ENCODE measurements at places on chromosomes 4 and X.

DNA sequence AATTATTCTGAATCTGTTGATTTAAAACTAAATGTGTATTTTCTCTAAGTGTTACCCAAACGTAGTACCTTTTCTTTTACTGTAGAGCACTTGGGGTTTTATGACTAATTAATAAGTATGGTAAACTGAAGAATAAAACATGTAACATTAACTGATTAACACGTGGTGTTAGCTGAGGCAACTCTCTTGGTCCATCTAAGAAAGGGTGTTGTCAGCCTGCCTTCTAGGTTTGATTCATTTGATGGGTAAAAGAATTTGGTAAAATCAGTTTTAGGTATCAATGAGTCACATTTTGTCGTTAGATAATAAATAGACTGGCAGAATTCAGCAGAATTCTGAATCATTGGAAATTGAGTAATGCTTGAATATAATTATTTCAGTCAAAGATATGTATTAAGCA is 99.7 kb downstream of the AFF1 start:
- no peak for DNase-seq

GRCh38 chr4:112819729-112820128 is 182.8 kb downstream of the LARP7 start:
- DNase-seq, result no peak

DNA sequence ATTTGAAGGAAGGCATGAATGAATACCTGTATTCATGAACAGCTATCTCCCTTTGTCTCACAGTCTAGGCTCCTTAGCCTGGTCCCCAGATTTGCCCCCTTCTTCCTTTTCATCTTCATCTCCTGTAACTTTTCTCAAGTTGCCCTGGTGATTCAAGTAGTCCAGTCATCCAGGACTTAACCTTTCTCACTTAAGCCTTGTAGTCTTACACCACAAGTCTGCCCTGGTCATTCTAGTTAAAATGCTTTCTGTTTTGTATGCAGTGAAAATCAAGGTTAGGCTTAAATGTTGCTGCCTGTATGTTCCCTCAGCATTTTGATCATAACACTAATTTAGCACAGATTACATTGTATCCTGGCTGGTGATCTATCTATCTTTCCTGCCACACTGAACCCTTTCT is 58.5 kb upstream of the SLC7A11 start:
- no peak for DNase-seq

DNA sequence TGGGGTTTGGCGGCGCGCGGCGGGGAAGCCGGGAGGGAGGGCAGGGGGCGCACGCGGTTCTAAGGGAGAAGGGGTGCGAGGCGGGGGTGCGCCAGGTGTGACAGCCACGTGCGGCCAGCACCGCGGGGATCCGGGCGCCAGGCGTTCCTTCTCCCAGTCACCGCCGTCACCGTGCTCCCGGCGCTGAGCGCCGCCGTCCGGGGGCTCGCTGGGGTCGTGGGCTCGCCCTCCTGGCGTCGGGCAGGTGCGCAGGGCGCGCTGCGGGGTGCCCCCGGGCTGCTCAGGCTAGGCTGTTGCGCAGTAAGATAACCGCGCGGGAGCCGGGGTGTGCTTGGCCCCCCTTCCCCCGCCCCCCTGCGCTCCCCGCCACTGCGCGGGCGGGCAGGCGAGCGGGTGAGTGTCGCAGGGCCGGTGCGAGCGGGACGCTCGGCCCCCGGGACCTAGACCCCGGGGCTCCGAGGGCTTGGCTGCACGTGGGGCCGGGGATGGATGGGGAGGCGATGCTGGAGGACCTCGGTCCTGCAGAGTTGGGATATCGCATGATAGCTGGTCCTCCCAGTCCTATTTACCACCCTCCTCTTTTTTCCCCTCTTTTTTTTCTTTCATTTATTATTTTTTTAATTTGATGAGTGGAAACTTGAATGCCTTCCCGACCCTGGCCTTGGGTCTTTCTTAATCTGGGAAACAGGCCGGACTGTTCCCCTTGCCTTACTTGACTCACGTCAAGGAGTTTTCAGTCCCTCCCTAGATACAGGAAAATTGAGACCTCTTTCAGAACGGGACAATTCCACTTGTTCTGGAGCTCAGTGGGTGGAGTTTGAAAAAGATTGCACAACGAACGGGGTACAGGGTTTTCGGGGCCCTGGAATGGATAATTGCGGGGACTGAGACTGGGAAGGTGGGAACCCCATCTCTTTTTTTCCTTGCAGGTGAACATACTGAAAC is 797 bp downstream of the TXLNG start:
- no peak for DNase-seq

GRCh38 chrX:10288373-10288975 is 131.7 kb downstream of the CLCN4 start:
- no peak for DNase-seq
